Inflammatory macrophage (primary cell): ENCODE measurements at places on chromosomes 16 and 17.

GRCh38 chr17:50447870-50448595 lies 20.6 kb downstream of the CHAD start:
- DNase-seq, result no peak

- DNase-seq, result no peak
These were observed 93.5 kb downstream of the CRISPLD2 start for GRCh38 chr16:84913315-84913714.

GRCh38 chr17:78802459-78802858 lies 20.4 kb upstream of the CYTH1 start:
- DNase-seq, result no peak

- no peak for DNase-seq
These were observed 17.9 kb downstream of the MT1X start for GRCh38 chr16:56700195-56700594.

DNA sequence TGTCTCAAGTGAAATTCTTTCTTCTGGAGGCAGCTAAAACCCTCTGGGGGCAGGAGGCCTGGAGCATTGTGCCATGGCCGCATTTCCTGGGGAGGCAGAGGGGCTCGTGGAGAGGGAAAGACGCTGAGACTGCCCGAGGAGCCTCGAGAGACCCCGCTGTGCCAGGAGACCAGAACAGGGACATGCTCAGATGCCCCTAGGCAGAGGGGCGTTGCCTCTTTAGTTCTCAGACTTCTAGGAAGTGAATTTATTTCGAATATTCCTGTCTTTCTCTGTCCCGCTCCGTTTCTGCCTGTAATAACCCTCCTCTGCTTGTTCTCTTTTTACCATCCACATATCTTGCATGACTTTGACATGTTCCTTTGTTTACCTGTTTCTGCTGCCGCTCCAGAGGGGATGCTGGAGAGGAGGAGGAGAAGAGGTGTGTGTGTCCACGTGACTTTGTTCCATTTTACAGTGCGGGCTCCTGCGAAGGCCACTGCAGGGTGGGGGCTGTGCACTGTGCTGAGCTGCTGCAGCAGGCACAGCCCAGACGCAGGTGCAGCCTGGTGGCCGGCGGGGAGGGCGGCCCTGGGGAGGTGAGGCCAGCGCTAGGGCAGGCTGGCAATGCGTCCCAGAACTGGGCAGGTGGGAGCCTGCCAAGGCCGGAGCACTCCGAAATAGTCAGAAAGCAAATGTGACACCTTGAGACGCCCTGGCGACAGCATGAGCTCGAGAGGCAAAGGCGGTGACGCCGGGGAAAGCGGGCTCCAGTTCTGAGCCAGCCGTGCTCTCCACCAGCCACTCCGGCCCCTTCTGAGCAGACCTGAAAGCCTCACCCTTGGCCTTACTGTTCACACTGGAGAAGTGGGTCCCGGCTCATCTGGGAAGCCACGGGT lies 29.9 kb downstream of the CIBAR2 start:
- DNase-seq, result no peak

- no peak for DNase-seq
These were observed 71.1 kb downstream of the BANP start for GRCh38 chr16:88022076-88023042.

DNA sequence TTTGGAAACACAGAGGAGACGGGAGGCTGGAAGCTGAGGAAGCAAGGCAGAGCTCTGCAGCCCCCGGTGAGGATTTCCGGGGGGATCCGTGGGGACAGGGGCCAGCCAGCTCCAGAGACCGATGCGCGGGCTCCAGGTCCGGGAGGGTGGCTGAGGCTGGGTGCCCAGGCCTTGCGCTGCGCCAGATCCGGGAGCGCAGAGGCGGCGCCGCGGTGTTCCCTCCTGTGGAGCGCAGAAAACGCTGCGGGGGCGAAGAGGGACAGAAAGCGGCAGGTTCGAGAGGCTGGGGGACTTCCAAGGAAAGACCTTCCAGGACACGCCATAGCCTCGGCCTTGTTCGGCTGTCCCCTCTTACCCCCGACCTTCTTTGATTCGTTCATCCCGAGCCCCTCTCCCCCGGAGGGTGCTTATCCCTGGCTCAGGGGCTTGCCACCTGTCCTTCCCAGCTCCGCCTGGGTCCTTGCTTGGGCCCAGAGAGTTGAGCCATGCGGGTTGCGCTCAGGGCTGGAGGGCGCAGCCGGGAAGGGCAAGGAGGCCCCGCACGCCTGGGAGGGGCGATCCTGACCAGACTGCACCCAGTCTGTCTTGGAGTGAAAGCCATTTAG lies 697 bp upstream of the SHISA9 start:
- DNase-seq, result no peak

GRCh38 chr17:60129164-60129563 lies 20.6 kb upstream of the CA4 start:
- DNase-seq, result no peak

DNA sequence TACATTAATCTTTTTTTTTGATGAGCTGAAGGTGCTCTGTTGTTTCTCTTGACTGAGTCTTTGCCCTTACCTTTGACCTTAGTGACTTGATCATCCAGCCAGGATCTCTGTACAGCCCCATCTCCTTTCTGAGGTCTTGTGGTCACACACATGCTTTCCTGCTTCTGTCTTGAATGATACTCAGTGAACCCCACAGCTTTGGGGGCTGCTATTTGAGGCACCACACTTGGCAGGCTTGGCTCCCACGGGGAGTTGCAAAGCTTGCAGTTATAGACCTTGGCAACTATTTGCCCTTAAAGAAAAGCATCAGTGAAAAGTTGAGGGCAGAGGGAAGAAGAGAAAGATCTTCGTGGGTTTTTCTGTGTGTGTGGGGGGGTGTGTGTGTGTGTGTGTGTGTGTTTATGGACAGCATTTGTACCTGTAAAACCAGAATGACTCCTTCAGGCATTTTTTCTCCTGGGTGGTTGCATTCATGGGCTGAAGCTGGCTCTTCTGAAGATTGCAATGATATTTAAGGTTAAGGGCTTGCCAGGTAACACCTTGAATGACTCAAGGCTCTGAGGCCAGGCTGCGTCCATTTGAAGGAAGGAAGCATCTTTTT lies 101.6 kb downstream of the MSI2 start:
- no peak for DNase-seq

DNA sequence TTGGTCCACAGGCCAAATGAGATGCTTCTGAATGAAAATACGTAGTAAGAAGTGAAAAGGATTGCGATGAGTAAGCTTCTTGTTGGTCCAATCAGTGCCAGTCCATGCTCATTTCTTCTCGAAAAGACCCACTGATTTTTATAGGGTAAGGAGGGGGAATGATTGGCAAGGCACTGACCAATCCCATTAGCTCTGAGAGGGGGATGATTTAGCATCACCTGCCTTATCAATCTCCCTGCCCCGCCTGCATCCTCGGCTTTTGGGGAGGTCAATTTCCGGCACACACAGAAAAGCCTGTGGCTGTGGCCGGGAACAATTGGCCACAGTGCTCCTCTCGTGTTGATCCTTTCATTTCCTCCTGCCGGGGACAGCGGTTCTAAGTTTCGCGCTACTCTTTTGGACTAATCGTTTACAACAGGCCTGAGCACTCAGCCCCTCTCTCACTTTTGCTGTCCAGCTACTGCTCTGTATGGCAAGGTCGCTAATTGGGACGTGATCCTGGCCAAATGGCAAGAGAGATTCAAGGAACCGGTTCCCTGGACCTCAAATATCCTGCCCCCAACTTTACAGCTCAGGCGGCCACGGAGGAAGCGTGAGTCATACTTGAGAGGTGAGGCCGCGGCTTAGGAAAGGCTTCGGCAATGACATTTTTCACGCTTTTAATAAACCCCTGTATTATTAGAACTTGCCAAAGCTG lies 43.1 kb downstream of the TBX4 start:
- no peak for DNase-seq

DNA sequence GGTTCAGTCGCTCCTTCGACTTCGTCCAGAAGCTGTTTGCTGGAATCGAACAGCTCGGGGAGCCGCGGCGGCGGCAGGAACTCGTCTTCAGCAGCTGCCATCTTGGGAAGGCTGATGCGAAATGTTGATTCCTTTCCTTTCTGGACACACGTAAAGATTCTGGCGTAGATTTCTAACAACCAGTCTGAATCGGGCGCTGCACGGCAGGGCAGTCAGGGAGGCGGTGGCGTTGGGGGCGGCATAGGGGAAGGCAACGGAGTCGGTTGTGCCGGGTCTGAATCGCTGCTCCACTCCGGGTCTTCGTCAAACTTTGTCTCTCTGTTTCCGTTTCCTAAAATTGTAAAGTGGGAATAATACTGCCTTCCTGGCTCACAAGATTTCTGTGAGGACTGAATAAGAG lies 30.3 kb downstream of the TEX14 start:
- DNase-seq, result no peak

DNA sequence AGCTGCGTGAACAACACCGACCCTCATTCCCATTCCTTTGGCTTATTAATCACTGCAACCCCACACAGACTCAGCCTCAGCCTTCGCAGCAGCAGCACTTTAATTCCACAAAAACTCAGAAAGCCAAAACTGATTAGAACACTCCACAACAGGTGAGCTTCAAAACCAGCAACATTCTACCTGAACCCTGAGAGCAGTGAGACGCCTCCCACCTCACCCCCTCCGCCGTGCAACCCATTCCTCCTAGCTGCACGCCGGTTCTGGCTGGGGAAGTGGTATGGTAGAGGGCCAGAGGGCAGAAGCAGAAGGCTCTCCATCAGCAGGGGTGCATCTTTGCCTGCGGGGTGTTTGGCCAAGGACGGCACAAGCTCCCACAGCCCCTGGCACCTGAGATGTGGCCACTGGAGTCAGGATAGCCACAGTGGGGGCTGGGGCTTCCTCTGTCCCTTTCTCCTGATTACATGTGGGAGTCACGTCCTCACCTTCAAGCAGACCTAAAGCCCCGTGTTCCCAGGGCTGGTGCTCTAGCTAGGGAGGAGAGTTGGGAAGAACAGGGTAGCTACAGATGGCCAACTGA lies 1.6 kb downstream of the BORCS6 start:
- DNase-seq, result no peak

- no peak for DNase-seq
These were observed 9.1 kb downstream of the MYH11 start for GRCh38 chr16:15847611-15848175.

GRCh38 chr17:35147375-35147905 lies at the start of gene UNC45B:
UNC45B (plus strand) TSS chr17:35147817; CDS start chr17:35148264, 447 bp downstream.
- DNase-seq, result no peak

GRCh38 chr16:31196324-31197088 lies 6.1 kb downstream of the PYCARD start:
- no peak for DNase-seq

DNA sequence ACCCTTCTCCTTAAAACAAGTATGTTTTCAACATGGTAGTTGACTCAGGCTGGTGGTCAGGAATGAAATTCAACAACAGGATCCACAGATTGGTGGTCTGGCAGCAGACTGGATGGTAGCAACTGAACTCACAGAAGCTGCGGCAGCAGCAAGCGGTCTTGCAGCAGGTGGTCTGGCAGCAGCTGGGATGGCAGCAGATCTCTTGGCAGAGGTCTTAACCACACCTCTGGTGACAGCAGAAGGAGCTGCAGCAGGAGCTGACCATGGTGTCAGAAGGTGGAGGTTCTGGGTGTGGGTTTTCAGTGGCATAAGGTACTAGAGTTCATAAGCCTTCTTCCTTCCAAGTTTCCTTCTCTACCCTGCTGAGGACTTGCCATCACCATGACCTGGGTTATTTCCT lies 2.2 kb upstream of the KRTAP4-1 start:
- DNase-seq, result no peak

DNA sequence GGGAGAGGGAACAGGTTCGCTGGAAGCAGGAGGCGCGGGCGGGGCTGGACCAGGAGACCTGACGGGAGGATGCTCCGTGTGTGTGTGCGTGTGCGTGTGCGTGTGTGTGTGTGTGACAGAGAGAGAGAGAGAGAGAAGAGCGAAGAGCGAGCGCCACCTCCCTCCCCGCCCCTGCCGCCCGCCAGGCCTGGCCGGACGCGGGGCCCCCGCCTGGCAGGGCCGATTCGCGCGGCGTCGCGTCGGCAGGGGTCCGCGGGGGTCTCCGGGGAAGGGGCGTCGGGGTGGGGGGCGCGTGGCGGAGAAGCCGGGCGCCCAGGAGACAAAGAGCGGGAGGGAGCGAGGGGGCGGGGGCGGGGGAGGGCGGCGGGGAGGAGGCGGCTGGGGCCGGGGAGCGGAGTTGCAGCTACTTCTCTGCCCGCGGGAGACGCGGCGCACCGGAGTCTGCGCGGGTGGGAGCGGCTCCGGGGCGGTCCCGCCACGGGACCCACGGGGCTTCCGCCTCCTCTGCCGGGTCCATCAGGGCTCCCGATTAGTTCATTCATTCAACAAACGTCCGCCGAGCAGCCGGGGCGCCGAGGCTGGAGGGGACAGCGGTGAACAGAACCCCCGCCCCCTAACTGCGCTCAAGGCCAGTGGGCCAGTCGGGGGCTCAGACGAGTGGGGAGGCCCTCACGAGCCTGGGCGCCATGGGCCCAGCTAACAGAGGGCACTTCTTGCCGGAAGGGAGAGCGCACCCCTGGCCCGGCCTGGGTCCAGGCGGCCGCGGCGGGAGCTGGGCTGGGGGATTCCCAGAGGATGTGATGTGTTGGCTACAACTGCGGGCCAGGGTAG lies at the start of gene SAMD14:
SAMD14 (minus strand) TSS at position 433 of the 831 bp plus-strand sequence. CDS start 5,201 bp downstream, outside the sequence.
- DNase-seq, result peak; percentile 20

- no peak for DNase-seq
These were observed at the start of gene PLEKHH3 for GRCh38 chr17:42676424-42677011. PLEKHH3 (minus strand) TSS chr17:42676994; CDS start chr17:42676563, 431 bp downstream.

GRCh38 chr17:45052052-45052772 lies 780 bp upstream of the DCAKD start:
- DNase-seq, result peak; percentile 30

DNA sequence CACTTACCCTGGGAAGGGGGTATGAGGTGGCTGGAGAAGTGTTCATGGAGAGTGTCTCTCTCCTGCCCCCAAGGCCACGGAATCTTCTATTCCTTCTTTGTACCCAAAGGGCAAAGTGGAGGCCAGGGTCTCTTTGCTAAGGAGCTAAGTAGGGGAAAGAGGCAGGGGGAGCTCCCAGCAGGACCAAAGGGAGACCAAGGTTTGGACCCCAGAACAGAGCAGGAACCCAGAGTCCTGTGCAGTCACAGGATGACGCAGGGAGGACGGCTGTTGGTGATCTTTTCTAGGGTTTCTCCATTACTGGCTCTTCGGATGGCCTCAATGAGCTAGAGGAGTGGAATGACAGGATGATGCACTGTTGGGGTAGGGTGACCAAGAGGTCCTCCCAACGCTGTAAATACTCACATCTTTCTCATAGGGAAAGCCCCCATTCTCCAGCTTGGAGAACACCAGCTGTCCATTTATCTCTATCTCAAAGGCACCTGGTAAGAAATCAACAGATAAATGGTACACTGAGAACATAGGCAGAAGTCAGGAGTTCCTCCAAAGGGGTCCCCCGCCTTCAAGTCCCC lies 966 bp downstream of the MIEN1 start:
- no peak for DNase-seq

GRCh38 chr17:48586355-48587258 lies 3.4 kb downstream of the HOXB3 start:
- peak; percentile 15 for DNase-seq

GRCh38 chr17:56880571-56880970 lies 33.3 kb downstream of the TRIM25 start:
- no peak for DNase-seq

- no peak for DNase-seq
These were observed at the start of gene SLC52A1 for GRCh38 chr17:5035315-5035714. SLC52A1 (minus strand) TSS chr17:5035426; CDS start chr17:5034606, 820 bp downstream.

- DNase-seq, result peak; percentile 78
These were observed 23.3 kb downstream of the CEP295NL start for GRCh38 chr17:78879635-78880186.

GRCh38 chr16:10812312-10813098 lies 6.1 kb downstream of the TVP23A start:
- peak; percentile 40 for DNase-seq
